Right ventricle myocardium superior (tissue), 1 donor: ENCODE measurements at places on chromosomes 4 and X.
A peak's percentile ranks its signal among the peaks of the same experiment; 100 is the strongest.

GRCh38 chr4:102849579-102850104 is 19.1 kb upstream of the CISD2 start:
- DNase-seq: no peak

DNA sequence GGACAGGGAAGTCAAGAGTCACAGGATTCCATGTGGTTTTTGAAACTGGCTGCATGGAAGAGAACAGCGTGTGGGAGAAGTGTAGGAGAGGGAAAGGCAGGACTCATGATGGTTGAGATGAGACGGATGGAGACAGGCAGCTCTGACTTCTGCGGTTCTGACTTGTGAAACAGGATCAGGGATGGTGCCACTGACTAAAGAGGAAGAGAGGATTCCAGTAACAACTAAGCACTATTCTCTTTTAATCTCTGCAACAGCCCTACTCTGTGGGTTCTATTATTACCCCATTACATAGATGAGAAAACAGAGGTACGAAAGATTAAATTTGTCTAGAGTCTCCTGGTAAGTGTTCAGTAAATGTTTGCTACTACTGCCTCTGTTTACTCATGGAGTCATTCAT is 156.3 kb downstream of the CBR4 start:
- DNase-seq: no peak

- peak; percentile 50 for DNase-seq
These were observed 1.5 kb upstream of the DDX3X start for GRCh38 chrX:41332408-41333002.

- DNase-seq: no peak
These were observed 140.0 kb downstream of the COL4A6 start for GRCh38 chrX:108298165-108298602.

DNA sequence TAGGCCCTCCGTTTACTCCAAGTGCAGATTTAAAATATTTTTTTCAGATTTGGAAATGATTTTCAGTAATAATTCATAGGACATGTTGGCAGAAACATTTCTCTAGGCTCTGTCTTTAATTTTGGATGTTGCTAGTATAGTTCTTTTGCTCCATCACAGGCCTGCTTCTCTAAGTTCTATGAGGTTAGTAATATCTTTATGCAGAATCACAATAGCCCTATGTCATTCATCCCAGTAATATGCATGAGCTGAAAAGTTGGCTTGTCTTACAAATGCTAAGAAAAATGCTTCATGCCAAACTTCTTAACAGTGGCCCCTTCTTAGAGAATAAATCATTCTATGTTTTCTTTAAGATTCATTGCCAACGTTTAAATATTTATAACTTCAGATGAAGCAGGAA is 148.3 kb upstream of the TLL1 start:
- no peak for DNase-seq

DNA sequence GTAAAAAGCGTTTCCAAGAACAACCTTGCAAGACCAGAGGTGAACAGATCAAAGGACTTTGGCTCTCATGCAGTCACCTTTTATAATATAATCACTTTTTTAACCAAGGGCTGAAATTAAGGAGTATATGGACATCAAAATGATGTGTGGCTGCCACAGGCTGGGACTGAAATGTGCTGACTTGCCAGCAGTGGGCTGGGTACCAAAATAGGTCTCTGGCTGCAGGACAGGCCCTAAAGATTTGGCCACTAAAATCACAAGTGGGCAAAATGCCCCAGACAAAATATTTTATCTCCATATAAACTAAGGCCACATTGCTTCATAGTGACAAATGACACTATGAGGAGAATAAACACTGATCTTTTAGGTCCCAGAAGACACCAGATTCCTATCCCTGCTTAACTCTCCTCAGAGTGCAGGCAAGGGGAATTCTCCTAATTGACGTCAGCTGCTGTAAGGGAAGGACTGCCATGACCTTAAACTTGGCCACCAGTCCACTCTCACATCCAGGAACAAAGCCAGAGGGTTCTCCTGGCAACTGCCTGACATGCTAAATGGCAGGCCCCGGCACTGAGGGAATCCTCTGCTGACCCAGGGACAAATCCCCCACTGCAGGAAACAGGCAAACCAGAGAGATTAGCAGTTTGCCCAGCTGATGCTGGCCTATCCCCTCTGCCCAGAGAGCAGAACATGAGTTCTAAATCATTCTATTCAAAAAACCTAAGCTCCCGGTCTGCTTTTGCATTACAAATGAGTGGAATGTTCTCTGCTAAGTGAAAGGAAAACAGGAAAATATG is 155.8 kb downstream of the PPP3CA start:
- DNase-seq: peak; percentile 83

DNA sequence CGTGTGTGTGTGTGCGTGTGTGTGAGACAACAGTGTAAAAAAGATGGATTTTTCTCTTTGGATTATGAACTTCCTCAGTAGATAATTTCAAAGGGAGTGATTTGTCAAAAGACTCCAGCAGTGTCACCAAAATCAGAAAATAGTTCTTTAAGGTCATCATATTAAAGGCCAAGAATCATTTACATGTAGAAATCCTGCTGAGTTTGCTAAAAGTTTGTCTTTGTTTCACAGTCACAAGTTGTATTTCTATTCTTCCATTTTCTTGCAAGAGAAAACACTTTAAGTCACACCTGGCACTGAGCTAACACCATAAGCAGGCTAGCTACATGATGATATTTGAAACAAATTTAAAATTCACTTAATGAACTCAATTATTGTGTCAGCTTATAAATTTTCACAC is 222.7 kb downstream of the PACRGL start:
- DNase-seq: no peak

DNA sequence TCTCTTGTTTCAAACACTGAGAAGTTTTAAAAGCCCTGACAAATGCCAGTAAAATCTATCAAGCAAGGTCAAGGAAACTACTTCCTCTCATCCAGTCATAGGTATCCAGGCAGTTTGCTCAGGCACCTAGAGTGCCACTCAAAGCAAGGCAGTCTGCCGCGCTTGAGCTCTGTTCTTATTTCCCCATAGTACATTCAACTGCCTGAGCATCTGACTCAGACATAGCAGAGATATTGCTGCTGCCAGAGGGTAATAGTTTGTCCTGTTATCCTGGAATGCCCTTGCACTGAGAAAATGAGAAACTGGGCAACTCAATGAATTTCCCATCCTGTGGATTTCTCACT is 16.1 kb upstream of the ATP8A1 start:
- DNase-seq: peak; percentile 61

- no peak for DNase-seq
These were observed 81.0 kb upstream of the ZDHHC15 start for GRCh38 chrX:75603833-75604232.

DNA sequence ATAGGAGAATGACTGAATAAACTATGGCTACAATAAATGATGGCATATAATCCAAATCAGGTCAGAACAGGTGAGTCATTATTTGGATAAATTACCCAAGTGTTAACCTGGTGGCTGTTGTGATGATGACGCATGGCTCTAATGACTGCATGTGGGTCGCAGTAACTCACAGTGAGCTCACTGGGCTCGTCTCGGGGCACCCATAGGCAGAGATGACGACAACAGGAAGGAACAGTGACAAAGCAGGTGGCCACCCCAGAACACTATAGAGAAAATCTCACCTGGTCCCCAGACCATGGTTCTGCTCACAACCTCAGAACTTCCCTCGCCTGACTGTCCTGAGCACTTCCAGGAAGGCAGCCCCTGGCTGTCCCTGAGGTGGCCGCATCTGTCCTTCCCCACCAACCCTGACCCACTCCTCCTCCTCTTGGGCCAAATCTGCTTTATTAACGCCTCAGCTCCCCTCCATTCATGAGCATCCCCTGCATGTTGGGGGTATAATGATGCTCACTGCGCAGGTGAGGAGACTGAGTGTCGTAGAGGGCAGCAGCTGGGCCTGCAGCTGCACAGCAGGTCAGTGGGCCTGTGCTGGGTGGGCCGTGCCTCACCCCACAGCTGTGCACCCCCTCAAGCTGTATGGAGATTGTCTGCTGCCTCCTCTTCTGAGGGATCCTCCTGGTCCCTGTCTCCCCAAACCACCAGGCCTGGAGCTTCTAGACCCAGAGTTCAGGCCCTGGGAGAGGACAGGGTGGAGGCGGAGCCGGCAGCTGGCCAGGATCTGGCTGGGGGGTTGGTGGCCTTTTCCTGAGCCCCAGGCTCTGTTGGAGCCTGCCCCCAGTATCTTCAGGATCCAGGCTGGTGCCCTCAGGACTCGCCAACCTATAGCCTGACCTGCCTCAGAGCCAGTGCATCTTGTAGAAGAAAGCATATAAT is 30.9 kb upstream of the FAM156A start:
- no peak for DNase-seq

DNA sequence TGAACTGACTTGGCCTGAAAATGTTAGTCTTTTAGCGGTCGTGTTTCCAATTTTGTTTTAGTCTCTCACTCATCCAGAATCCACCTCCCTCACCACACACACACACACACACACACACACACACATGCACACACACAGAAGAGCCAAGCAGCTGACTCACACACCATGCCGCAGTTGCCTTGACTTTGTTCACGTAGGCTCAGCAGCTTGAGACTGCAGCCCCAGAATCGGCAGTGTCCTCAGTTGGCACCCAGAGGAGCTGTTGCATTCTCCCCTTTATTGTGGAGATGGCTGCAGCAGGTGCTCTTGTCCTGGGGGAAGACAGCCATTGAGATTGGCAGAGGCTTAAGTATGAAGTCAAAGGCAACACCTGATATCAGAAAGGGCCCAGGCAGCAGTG is 20.9 kb upstream of the XPNPEP2 start:
- DNase-seq: no peak

DNA sequence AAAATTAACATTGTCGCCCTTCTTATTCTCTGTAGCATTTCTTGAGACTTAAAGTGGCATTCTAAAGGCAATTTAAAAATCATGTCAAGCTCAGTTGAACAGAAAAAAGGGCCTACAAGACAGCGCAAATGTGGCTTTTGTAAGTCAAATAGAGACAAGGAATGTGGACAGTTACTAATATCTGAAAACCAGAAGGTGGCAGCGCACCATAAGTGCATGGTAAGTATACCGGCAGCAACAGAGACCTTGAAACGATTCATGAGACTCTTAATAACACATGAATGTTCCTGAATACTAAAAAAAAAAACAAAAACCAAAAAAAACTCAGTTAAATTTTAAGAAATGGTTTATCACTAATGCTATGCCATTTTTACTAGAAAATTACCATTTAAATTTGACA is 82.4 kb upstream of the HPRT1 start:
- no peak for DNase-seq

DNA sequence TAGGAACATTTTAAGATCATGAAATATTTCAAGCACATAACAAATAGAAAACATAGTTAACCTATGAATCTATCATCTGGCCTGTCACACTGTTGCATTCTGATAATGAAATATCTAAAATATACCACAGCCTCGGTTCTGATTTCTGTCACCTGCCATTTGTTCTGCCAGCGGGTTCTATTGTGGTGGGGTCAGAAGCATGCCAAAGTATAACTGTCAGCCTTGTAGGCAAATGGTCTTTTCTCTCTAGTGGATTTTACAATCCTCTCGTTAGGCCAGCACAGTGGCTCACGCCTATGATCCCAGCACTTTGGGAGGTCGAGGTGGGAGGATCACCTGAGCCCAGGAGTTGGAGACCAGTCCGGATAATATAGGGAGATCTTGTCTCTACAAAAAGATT is 47.9 kb downstream of the HTRA3 start:
- DNase-seq: no peak

- DNase-seq: no peak
These were observed 1096.6 kb downstream of the ARAP2 start for GRCh38 chr4:35147761-35148160.
